ENCODE measurements at places on chromosomes 4 and X. TPM values are rescaled to one million over a fixed set of nuclear protein-coding genes. Genes with fewer than 3 reads are reported as not detected.

GPC3 gene
- 24.2 TPM for total RNA-seq

ZNF718 gene
- total RNA-seq: 2.2 TPM

GDPD2 gene
- not detected for total RNA-seq

AVPR2 gene
- 0.57 TPM for total RNA-seq

SLC9B1 gene
- 2.1 TPM for total RNA-seq

- no peaks in the 10 kb centered on the region for H3K36me3 ChIP-seq
- no peak overlapping the region for H3K4me3 ChIP-seq
- no peaks in the 10 kb centered on the region for H3K4me1 ChIP-seq
These were observed 519.5 kb downstream of the FGF13 start for GRCh38 chrX:138191998-138192397.

- peaks cover 6% of the 10 kb centered on the region for H3K4me1 ChIP-seq
- H3K27ac ChIP-seq: no peak within 1 kb of the TSS
- no peaks in the 10 kb centered on the region for H3K36me3 ChIP-seq
- peaks cover 63% of the 10 kb centered on the region for H3K27me3 ChIP-seq
- no peak within 1 kb of the TSS for H3K4me3 ChIP-seq
- DNase-seq: no peak
These were observed at the start of gene HAND2 for GRCh38 chr4:173529477-173530325. Gene HAND2 (minus strand): TSS chr4:173530229. CDS start chr4:173529289, 940 bp downstream.

- no peak overlapping the region for H3K27ac ChIP-seq
- no peaks in the 10 kb centered on the region for H3K27me3 ChIP-seq
- H3K4me3 ChIP-seq: no peak overlapping the region
These were observed 27.2 kb downstream of the EPGN start for GRCh38 chr4:74335341-74336021.

DNA sequence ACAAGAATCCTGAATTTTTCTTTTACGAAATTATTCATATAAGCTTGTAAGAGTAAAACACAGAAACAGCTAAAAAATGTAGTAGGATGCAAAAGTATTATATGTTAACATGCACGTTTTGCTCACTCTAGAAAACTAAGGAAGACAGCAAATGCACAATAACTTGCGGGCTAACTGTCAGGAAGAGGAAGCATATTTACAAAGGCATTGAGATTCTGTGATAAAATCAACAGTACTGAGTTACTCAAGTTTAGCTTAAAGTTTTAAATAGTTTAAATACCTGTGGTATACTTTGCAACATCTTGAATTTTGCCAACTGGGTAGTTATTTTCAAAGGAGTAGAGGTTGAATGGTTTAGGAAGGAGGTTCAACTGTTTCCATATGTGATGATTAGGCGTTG is 37.0 kb downstream of the SH2D1A start:
- peaks cover 11% of the 10 kb centered on the region for H3K27me3 ChIP-seq
- H3K4me3 ChIP-seq: no peak overlapping the region
- no peak overlapping the region for H3K27ac ChIP-seq
- no peaks in the 10 kb centered on the region for H3K4me1 ChIP-seq

DNA sequence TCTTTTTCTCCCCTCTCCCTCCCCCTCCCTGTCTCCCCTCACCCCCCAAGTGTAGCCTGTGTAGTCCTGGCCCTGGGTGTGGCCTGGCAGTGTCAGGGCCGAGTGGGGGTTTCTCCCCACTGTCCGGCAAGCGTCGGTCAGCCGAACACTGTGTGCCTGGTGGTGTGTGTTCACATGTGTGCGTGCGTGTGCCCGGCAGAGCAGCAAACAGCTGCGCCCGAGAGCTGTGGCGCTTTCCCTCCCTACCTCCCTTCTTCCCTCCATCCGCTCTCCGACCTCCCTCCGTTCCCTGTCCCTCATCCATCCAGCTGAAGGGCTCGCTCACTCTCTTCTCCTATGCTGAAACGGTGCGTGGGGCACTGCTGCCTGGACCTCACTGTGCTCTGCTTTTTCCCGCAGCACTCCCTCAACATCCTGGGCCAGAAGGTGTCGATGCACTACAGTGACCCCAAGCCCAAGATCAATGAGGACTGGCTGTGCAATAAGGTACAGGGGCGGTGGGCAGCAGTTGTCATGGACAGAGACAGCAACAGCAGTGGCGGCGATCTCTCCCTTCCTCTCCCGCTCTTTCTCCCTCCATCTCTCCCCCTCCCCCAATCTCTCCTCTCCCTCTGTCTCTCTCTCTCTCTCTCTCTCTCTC is 17.4 kb upstream of the UBA1 start:
- no peak overlapping the region for H3K4me3 ChIP-seq
- peaks cover 6% of the 10 kb centered on the region for H3K27me3 ChIP-seq
- H3K36me3 ChIP-seq: peaks cover 57% of the 10 kb centered on the region

- no peaks in the 10 kb centered on the region for H3K4me1 ChIP-seq
- no peaks in the 10 kb centered on the region for H3K36me3 ChIP-seq
- no peak overlapping the region for H3K27ac ChIP-seq
- H3K27me3 ChIP-seq: no peaks in the 10 kb centered on the region
- no peak overlapping the region for H3K4me3 ChIP-seq
- no peak for DNase-seq
These were observed 33.9 kb downstream of the NAA11 start for GRCh38 chr4:79292008-79292407.

- no peaks in the 10 kb centered on the region for H3K36me3 ChIP-seq
- H3K4me3 ChIP-seq: no peak overlapping the region
- H3K27ac ChIP-seq: no peak overlapping the region
- no peaks in the 10 kb centered on the region for H3K4me1 ChIP-seq
These were observed 49.2 kb upstream of the HSD17B10 start for GRCh38 chrX:53483416-53483815.

- DNase-seq: no peak
- no peaks in the 10 kb centered on the region for H3K4me1 ChIP-seq
- no peak overlapping the region for H3K4me3 ChIP-seq
- no peaks in the 10 kb centered on the region for H3K36me3 ChIP-seq
- H3K27ac ChIP-seq: no peak overlapping the region
- no peaks in the 10 kb centered on the region for H3K27me3 ChIP-seq
These were observed 75.5 kb downstream of the UGT8 start for GRCh38 chr4:114674080-114674479.

GRCh38 chr4:113823291-113823659 is 61.7 kb upstream of the CAMK2D start:
- no peak for DNase-seq
- no peaks in the 10 kb centered on the region for H3K36me3 ChIP-seq
- H3K27me3 ChIP-seq: no peaks in the 10 kb centered on the region
- no peak overlapping the region for H3K4me3 ChIP-seq
- peaks cover 5% of the 10 kb centered on the region for H3K4me1 ChIP-seq

DNA sequence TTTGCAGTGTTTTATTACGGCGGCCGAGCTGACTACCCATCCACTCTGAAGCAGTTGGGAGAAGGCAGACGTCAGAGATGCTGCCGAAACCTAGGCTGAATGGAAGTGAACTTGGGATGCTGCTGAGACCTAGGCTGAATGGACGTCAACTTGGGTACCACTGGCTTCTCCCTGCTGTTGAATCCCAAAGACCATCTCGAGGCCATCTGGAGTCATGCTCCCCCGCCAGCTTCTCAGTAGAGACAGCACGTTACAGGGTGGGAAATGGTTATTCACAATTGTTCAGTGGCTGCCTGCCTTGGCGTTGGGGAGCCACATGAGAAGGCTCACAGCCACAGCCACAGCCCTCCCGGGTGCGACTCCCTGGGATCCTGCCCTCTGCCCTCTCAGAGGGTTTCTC is 40.9 kb downstream of the P2RY8 start:
- no peaks in the 10 kb centered on the region for H3K4me1 ChIP-seq
- no peaks in the 10 kb centered on the region for H3K36me3 ChIP-seq
- no peak for DNase-seq
- no peak overlapping the region for H3K4me3 ChIP-seq
- no peak overlapping the region for H3K27ac ChIP-seq
- no peaks in the 10 kb centered on the region for H3K27me3 ChIP-seq

DNA sequence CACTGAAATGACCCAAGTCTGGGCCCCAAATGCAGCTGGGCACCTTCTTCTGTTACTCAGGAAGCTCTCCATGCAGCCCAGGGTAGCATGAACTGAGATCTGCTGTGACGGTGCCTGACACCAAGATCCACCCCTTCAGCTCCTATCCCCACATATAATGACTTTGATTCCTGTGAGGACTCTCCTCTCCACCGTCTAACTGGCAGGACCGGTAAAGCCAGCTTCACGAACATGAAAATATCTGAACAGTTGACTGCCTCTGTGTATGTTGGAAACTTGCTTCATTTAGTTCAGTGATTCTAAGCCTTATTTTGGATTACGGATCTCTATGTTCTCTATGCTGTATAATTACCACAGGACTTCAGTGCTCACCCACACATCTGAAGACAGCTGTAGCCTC is 115.5 kb upstream of the TMEM150C start:
- H3K4me3 ChIP-seq: no peak overlapping the region
- no peak for DNase-seq
- no peaks in the 10 kb centered on the region for H3K27me3 ChIP-seq
- no peaks in the 10 kb centered on the region for H3K36me3 ChIP-seq
- H3K4me1 ChIP-seq: peaks cover 5% of the 10 kb centered on the region

- H3K4me3 ChIP-seq: no peak overlapping the region
- H3K4me1 ChIP-seq: peaks cover 63% of the 10 kb centered on the region
- H3K27me3 ChIP-seq: no peaks in the 10 kb centered on the region
- H3K36me3 ChIP-seq: no peaks in the 10 kb centered on the region
- DNase-seq: peak; percentile 82
- H3K27ac ChIP-seq: peak overlapping the region; percentile 85
These were observed 15.9 kb downstream of the PCGF3 start for GRCh38 chr4:721261-722168.

DNA sequence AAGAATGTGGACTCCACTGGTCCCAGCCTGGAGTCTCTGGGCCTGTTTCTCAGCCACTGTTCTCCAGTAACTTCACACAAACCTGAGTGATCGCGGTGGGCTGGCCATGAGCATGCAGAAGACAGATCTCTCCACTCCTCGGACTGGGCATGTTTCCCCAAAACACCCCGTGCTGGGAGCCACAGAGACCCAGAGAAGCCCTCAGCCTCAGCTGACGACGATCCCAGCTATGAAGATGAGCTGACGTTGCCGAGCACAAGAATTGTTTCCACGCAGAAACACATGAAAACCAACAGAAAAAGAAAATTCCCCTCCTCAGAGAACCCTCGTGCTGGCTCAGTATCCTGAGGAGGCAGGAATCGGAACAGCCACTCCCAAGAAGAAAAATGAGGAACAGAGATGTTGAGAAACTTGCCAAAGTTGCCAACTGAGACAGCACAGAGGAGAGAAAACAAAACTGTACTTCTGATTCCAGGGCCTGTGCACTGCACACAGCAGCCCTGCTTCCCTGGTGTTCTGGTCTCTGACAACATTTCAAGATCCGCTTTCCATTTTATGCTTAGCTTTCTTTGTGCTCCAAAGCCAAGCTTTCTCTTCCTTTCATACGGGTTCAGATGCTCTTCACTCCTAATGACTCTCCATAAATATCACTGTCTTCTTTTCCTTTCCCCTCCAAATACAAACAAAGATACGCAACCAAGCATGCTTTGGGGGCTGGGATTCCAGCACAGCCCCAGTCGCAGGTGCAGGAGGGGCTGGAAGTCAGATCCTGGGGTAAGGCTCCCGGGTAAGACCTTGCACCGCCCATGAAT is 81.4 kb downstream of the IRF2 start:
- H3K4me3 ChIP-seq: no peak overlapping the region
- peaks cover 14% of the 10 kb centered on the region for H3K4me1 ChIP-seq
- H3K27ac ChIP-seq: peak overlapping the region; percentile 67
- peak; percentile 17 for DNase-seq
- peaks cover 77% of the 10 kb centered on the region for H3K36me3 ChIP-seq

DNA sequence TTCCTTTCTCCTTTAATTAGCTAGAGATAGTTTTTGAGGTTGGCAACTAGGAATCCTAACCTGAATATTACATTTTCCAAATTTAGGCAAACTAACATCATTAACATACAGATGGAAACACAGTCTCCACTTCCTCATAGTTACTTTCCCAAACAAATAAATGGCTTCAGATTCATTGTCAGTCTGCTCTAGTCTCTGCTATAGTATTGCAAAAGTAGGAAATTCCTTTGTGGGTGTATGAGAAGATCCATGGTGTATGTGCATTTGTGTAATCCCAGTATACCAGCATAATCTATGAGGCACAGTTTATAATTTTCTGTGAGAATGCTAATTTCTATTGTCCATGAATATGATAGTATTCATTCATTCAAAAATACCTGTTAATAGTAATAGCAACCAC is 3.0 kb upstream of the NDP start:
- H3K4me3 ChIP-seq: no peak overlapping the region
- DNase-seq: no peak
- H3K4me1 ChIP-seq: no peaks in the 10 kb centered on the region
- H3K27ac ChIP-seq: no peak overlapping the region
- H3K36me3 ChIP-seq: no peaks in the 10 kb centered on the region

GRCh38 chr4:136873555-136873954 is 658.7 kb downstream of the PCDH18 start:
- H3K4me3 ChIP-seq: no peak overlapping the region
- no peak overlapping the region for H3K27ac ChIP-seq
- no peaks in the 10 kb centered on the region for H3K4me1 ChIP-seq

DNA sequence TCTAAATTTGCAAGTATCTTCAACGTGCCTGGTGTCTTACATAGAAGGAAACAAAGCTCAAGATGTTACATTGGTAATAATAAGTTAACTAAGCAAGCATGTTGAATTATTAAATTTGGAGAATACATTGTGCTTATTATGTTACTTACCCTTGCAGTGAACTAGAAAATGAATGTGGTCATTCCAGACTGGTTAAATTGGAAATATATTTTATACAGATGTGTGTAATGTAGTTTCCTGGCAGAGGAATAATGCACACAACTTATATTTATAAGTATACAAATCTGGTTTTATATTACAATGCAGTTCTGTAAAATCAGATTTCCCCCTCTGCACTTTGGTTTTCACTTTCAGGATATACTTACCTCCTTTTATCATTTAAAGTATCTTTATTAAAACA is 159.9 kb upstream of the SLIT2 start:
- H3K27me3 ChIP-seq: no peaks in the 10 kb centered on the region
- H3K36me3 ChIP-seq: no peaks in the 10 kb centered on the region
- no peak overlapping the region for H3K4me3 ChIP-seq
- no peak overlapping the region for H3K27ac ChIP-seq
- H3K4me1 ChIP-seq: no peaks in the 10 kb centered on the region
- DNase-seq: no peak

DNA sequence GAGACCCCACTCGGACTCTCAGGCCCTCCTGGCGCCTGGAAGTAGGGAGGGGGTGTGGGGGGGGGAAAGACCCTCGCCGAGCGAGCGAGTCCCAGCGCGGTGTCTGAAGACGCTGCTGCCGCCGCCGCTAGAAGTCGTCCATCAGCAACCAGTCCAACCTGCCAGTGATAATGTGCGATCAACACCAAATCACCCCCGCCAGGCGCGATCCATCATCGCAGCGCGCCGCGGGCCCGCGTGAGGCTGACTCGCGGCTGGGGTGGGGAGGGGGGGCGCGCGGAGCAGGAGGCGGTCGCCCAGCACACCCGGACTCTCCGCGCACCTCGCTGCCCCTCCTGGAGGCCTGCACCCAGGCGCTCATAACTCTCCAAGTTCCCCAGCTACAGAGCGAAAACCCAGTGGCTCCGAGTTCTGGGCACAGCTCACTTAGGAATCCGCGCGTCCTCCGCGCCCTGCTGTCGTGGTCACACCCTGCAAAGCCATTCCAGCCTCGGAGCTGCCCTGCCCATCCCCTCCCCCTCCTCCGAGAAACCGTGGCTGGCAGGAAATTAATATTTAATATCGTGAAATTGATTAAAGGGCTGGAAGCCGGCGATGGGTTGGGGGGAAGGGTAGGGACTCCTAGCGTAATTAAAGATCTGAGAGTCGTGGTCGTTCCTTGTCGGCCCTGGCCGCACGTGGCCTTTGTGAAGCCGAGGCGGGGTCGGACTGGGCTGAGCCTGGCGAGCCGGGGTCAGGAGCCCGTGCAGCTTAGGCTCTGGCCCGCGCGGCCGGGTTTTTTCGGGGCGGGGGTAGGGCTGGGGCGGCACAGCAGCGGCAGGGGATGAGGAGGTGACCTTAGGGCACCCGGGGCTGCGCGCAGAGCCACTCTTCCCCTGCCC is 58.1 kb upstream of the BCOR start:
- no peak overlapping the region for H3K4me3 ChIP-seq
- H3K27me3 ChIP-seq: peaks cover 32% of the 10 kb centered on the region
- no peaks in the 10 kb centered on the region for H3K36me3 ChIP-seq
- H3K27ac ChIP-seq: peak overlapping the region; percentile 78
- peaks cover 21% of the 10 kb centered on the region for H3K4me1 ChIP-seq

All from adrenal gland (tissue), 19 donors.